ENCODE measurements at places on chromosomes 3 and 15. TPM values are rescaled to one million over a fixed set of nuclear protein-coding genes. Genes with fewer than 3 reads are reported as not detected.

- no peaks in the 10 kb centered on the region for H3K27me3 ChIP-seq
- DNase-seq = no peak
- H3K4me1 ChIP-seq = peaks cover 4% of the 10 kb centered on the region
Measured at GRCh38 chr15:81302701-81303109, 21.2 kb downstream of the STARD5 start.

- no peak within 1 kb of the TSS for H3K27ac ChIP-seq
- no peaks in the 10 kb centered on the region for H3K27me3 ChIP-seq
- H3K36me3 ChIP-seq = no peaks in the 10 kb centered on the region
- no peak for DNase-seq
- peak within 1 kb of the TSS; percentile 40 for H3K4me3 ChIP-seq
Measured at GRCh38 chr15:32641517-32642059, at the start of gene SCG5. Gene SCG5 (plus strand): TSS chr15:32641710. CDS start chr15:32643593, 1,883 bp downstream.

- no peaks in the 10 kb centered on the region for H3K27me3 ChIP-seq
- H3K36me3 ChIP-seq = no peaks in the 10 kb centered on the region
- no peak for DNase-seq
- H3K27ac ChIP-seq = no peak overlapping the region
- H3K4me1 ChIP-seq = no peaks in the 10 kb centered on the region
- no peak overlapping the region for H3K4me3 ChIP-seq
Measured at GRCh38 chr3:39721076-39721475, 88.3 kb upstream of the MYRIP start.

- DNase-seq = no peak
- H3K27me3 ChIP-seq = no peaks in the 10 kb centered on the region
- H3K27ac ChIP-seq = no peak overlapping the region
- no peak overlapping the region for H3K4me3 ChIP-seq
- H3K4me1 ChIP-seq = no peaks in the 10 kb centered on the region
Measured at GRCh38 chr3:119125342-119125741, 20.6 kb upstream of the TEX55 start.

- H3K4me3 ChIP-seq = no peak overlapping the region
- no peaks in the 10 kb centered on the region for H3K4me1 ChIP-seq
- no peaks in the 10 kb centered on the region for H3K27me3 ChIP-seq
- DNase-seq = no peak
- no peaks in the 10 kb centered on the region for H3K36me3 ChIP-seq
Measured at GRCh38 chr3:131688370-131688769, 185.6 kb upstream of the MRPL3 start.

GRCh38 chr3:193794002-193794881, 201.2 kb downstream of the OPA1 start:
- no peak for DNase-seq
- H3K4me1 ChIP-seq = no peaks in the 10 kb centered on the region
- H3K36me3 ChIP-seq = no peaks in the 10 kb centered on the region
- no peaks in the 10 kb centered on the region for H3K27me3 ChIP-seq
- no peak overlapping the region for H3K4me3 ChIP-seq
- H3K27ac ChIP-seq = no peak overlapping the region

DNA sequence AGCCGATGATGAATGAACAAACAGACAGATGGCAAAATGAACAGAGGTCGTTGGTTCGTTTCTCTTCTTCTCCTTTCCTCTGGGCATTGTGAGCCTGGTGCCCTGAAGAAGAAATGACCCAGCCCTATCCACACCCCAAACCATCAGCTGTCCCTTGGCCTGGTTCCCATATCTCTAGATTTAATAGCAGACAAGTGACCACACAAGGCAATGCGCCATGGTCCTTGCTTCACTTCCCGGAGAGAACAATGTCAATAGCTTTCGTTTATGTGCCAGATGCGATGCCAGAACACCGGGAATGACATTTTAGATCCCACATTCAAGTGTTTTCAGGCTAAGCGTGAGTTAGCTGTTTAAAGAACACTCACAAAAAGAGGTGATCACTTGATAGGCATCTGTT, 17.7 kb downstream of the POC1A start:
- H3K4me1 ChIP-seq = no peaks in the 10 kb centered on the region
- H3K27me3 ChIP-seq = no peaks in the 10 kb centered on the region
- DNase-seq = peak; percentile 74

DNA sequence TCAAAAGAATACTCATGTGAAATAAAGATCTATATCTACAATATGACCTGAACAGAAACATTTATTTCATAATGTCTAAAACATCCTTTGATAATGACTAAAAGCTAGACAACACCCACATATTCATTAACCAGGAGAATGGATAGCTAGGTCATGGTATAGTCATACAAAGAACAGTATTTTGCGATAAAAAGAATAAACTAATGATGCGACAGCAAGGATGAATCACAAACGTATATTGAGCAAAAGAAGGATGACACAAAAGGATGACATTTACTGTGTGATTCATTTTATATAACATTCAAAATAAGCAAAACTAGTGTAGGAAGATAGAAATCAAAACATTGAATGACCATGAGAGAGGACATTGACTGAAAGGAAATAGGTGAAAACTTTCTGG, 1233.1 kb downstream of the OTOL1 start:
- no peak for DNase-seq
- H3K27ac ChIP-seq = no peak overlapping the region
- no peaks in the 10 kb centered on the region for H3K4me1 ChIP-seq
- H3K4me3 ChIP-seq = no peak overlapping the region
- H3K27me3 ChIP-seq = no peaks in the 10 kb centered on the region

GRCh38 chr3:148943506-148944205, 47.7 kb upstream of the GYG1 start:
- no peaks in the 10 kb centered on the region for H3K36me3 ChIP-seq
- no peaks in the 10 kb centered on the region for H3K4me1 ChIP-seq
- no peaks in the 10 kb centered on the region for H3K27me3 ChIP-seq

DNA sequence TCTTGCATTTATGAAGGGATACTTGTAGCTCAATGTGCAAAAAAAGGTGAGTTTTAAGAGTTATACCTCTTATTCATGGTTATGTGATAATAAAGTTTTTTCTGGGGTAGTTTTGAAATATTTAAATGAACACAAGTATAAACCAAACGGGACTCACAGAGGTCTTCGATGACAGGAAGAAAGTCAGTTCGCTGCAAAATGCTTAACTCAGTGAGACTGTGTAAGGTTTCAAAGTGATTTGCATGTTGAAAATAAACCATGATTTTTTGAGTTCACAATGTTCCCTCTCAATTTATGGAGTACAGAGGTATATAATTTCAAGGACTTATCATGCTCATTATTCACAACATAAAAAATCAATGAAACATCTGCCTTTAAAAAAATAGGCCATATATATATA, 36.3 kb upstream of the MYH15 start:
- H3K36me3 ChIP-seq = no peaks in the 10 kb centered on the region
- no peaks in the 10 kb centered on the region for H3K27me3 ChIP-seq
- no peak for DNase-seq
- H3K4me3 ChIP-seq = no peak overlapping the region

GRCh38 chr3:31291818-31292217, 240.9 kb upstream of the STT3B start:
- no peak overlapping the region for H3K4me3 ChIP-seq
- no peaks in the 10 kb centered on the region for H3K27me3 ChIP-seq
- no peaks in the 10 kb centered on the region for H3K4me1 ChIP-seq
- no peaks in the 10 kb centered on the region for H3K36me3 ChIP-seq

- DNase-seq = no peak
- no peaks in the 10 kb centered on the region for H3K27me3 ChIP-seq
- no peak overlapping the region for H3K4me3 ChIP-seq
- H3K27ac ChIP-seq = no peak overlapping the region
Measured at GRCh38 chr15:56281145-56281544, 37.5 kb upstream of the RFX7 start.

GRCh38 chr3:30331519-30331918, 274.9 kb upstream of the TGFBR2 start:
- no peaks in the 10 kb centered on the region for H3K27me3 ChIP-seq
- DNase-seq = no peak
- no peaks in the 10 kb centered on the region for H3K36me3 ChIP-seq
- H3K4me1 ChIP-seq = no peaks in the 10 kb centered on the region
- H3K4me3 ChIP-seq = no peak overlapping the region

GRCh38 chr3:133769536-133769935, 23.3 kb downstream of the TF start:
- no peak for DNase-seq
- no peak overlapping the region for H3K4me3 ChIP-seq
- no peaks in the 10 kb centered on the region for H3K36me3 ChIP-seq
- no peaks in the 10 kb centered on the region for H3K4me1 ChIP-seq
- no peaks in the 10 kb centered on the region for H3K27me3 ChIP-seq

GRCh38 chr3:56799251-56799882, 2.4 kb downstream of the ARHGEF3 start:
- no peak for DNase-seq
- H3K4me3 ChIP-seq = peak overlapping the region; percentile 79
- no peaks in the 10 kb centered on the region for H3K36me3 ChIP-seq
- H3K27me3 ChIP-seq = no peaks in the 10 kb centered on the region
- peaks cover 5% of the 10 kb centered on the region for H3K4me1 ChIP-seq

GRCh38 chr15:56168394-56168793, 75.3 kb downstream of the RFX7 start:
- H3K27me3 ChIP-seq = no peaks in the 10 kb centered on the region
- no peaks in the 10 kb centered on the region for H3K36me3 ChIP-seq
- no peak overlapping the region for H3K4me3 ChIP-seq
- H3K27ac ChIP-seq = no peak overlapping the region
- no peak for DNase-seq
- no peaks in the 10 kb centered on the region for H3K4me1 ChIP-seq

- H3K27ac ChIP-seq = no peak overlapping the region
- no peaks in the 10 kb centered on the region for H3K36me3 ChIP-seq
- no peaks in the 10 kb centered on the region for H3K27me3 ChIP-seq
Measured at GRCh38 chr3:141253326-141253725, 21.7 kb downstream of the PXYLP1 start.

GRCh38 chr3:55658690-55659562, 171.8 kb upstream of the WNT5A start:
- H3K4me1 ChIP-seq = no peaks in the 10 kb centered on the region
- no peak overlapping the region for H3K27ac ChIP-seq
- no peaks in the 10 kb centered on the region for H3K27me3 ChIP-seq
- no peak for DNase-seq

DNA sequence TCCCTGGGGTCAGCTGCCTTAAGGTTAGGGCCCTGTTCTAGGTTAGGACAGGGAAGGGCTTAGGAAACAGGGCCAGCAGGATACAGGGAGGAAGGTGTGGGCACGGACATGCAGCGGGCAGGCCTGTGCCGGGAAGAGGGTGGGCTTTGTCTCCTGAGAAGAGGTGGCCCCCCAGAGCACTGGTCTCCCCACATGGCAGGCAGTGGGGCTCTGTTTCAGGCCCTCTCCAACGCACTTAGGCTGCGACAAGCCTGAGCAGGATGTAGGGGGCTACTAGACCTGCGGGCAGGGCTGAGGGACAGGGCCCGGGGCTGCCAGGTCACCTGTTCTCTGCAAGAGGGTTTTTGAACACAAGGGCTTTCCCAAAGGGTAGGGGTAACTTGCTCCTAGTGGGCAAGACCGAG, 33.5 kb downstream of the KLF13 start:
- no peaks in the 10 kb centered on the region for H3K4me1 ChIP-seq
- no peaks in the 10 kb centered on the region for H3K36me3 ChIP-seq
- H3K27ac ChIP-seq = peak overlapping the region; percentile 56

DNA sequence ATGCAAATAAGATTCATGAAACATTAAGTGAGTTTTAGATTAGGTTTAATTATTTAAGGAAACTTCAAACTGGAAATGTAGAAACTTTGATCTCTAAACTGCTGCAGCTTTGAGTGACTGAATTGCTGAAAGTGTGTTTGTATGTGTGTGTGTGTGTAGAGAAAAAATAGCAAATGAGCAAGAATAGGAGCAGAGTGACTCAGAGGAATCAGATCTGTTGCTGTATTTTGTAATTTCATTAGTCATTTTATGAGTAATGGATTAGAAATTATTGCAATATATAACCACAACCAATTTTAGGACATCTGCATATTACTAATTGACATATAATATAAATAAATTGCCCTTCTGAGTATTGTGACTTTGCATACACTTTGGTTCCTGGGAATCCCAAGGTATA, 52.8 kb upstream of the SLC9A9 start:
- H3K27me3 ChIP-seq = no peaks in the 10 kb centered on the region
- no peaks in the 10 kb centered on the region for H3K4me1 ChIP-seq
- no peak overlapping the region for H3K4me3 ChIP-seq
- no peak for DNase-seq
- no peak overlapping the region for H3K27ac ChIP-seq
- H3K36me3 ChIP-seq = no peaks in the 10 kb centered on the region

DNA sequence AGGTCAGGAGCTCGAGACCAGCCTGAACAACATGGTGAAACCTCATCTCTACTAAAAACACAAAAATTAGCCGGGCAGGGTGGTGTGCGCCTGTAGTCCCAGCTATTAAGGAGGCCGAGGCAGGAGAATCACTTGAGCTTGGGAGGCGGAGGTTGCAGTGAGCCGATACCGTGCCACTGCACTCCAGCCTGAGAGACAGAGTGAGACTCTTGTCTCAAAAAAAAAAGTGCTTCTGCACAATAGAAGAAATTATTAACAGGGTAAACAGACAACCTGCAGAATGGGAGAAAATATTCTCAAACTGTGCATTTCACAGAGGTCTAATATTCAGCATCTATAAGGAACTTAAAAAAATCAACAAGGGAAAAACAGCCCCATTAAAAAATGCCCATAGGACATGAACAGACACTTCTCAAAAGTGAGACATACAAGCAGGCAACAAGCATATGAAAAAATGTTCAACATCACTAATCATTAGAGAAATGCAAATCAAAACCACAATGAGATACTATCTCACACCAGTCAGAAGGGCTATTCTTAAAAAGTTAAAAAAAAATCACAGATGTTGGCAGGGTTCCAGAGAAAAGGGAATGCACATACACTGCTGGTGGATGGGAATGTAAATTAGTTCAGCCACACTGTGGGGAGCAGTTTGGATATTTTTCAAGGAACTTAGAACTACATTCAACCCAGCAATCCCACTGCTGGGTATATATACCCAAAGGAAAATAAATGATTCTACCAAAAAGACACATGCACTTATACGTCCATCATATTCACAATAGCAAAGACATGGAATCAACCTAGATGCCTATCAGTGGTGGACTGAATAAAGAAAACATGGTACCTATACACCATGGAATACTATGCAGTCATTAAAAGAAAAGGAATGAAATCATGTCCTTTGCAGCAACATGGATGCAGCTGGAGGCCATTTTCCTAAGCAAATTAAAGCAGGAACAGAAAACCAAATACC, 75.5 kb downstream of the MSL2 start:
- H3K27me3 ChIP-seq = no peaks in the 10 kb centered on the region
- no peak overlapping the region for H3K4me3 ChIP-seq
- H3K36me3 ChIP-seq = no peaks in the 10 kb centered on the region
- no peak overlapping the region for H3K27ac ChIP-seq

The UROC1 gene
- total RNA-seq = not detected

The KNG1 gene
- total RNA-seq = not detected

The MFN1 gene
- 33.4 TPM for total RNA-seq

The IGF2BP2 gene
- total RNA-seq = 27.5 TPM

The STRA6 gene
- not detected for total RNA-seq

The NOX5 gene
- total RNA-seq = 2.6 TPM

The TMIE gene
- not detected for total RNA-seq

The PP2D1 gene
- total RNA-seq = not detected

The GCHFR gene
- total RNA-seq = 56.0 TPM

The VILL gene
- 15.4 TPM for total RNA-seq

Data from breast epithelium (tissue), 4 donors.